ENCODE measurements at places on chromosomes 5 and 9. TPM values are rescaled to one million over a fixed set of nuclear protein-coding genes. Genes with fewer than 3 reads are reported as not detected.

PTGER4 gene
- 10.6 TPM for polyA plus RNA-seq

- no peak for DNase-seq
These were observed 37.7 kb upstream of the ICE1 start for GRCh38 chr5:5384660-5385330.

- DNase-seq: peak; percentile 34
These were observed 47.4 kb downstream of the P4HA2 start for GRCh38 chr5:132180134-132180745.

IL13 gene
- not detected for polyA plus RNA-seq

DNA sequence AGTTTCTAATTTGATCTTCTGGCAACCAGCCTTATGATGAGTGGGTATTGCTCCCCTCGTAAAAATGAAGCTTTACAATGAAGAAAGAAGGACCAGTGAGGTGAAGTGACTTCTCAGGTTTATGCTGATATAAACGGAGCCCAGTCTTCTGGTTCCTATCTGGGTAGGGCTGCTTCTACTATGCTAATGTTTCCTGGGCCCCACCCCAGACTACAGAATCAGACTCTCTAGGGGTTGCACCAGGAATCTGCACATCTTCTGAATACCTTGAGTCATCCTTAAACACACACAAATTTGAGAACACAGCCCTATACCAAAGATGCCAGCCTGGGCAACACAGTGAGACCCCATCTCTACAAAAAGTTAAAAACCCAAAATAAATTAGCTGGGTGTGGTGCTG is 16.2 kb downstream of the BTF3 start:
- DNase-seq: no peak
